ENCODE measurements at places on chromosomes 1 and 21.
A peak's percentile ranks its signal among the peaks of the same experiment; 100 is the strongest.

GRCh38 chr21:45417951-45418300 lies 13.0 kb downstream of the COL18A1 start:
- no peak for DNase-seq

GRCh38 chr1:15124362-15125100 lies 29.0 kb upstream of the TMEM51 start:
- DNase-seq = no peak

DNA sequence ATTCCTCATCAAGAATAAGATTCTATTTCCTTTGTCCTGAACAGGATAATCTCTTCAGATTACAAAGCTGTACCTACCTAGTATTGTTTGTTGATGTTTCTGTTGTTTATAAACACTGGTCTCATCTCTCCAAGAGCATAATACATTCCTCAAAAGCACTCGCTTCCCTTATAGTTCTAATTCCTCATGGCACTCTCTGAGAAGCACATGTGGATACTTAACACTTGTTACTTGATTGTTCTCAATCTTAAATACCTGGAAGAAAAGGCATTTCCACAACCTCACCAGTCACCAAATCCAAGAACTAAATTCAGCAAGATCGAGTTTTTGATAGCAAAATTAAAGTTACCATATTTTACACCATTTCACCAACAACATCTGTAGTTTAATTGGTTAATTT lies 145.9 kb upstream of the DUSP10 start:
- DNase-seq = no peak

GRCh38 chr1:6391951-6392808 lies 1.4 kb downstream of the ACOT7 start:
- DNase-seq = peak; percentile 58

- no peak for DNase-seq
These were observed 2.1 kb upstream of the FTCD start for GRCh38 chr21:46157396-46157986.

DNA sequence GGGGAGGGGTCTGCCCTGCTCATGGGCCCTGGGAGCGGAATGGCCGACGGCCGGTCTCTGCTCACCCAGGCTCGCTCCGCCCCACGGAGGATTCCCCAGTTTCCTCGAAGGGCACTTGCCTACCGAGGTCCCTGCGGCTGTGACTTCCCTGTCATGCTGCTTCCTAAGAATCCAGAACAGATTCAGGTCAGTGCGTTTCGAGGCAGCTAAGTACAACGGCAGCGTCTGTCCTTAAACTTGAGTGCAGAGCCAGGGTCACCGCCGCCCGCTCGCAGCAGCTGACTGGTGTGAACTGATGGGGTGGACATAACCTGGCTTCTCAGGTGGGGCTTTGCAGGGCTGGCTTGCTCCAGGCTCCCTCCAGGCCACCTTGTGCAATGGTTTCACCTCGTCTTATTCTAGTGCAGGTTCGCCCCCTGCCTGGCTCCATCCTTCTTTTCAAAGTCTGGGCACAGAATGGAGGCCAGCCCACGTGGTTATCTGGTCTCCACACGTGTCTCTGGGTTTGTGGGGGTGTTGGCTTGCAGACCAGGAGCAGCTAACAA lies 7.6 kb upstream of the C1orf174 start:
- no peak for DNase-seq

DNA sequence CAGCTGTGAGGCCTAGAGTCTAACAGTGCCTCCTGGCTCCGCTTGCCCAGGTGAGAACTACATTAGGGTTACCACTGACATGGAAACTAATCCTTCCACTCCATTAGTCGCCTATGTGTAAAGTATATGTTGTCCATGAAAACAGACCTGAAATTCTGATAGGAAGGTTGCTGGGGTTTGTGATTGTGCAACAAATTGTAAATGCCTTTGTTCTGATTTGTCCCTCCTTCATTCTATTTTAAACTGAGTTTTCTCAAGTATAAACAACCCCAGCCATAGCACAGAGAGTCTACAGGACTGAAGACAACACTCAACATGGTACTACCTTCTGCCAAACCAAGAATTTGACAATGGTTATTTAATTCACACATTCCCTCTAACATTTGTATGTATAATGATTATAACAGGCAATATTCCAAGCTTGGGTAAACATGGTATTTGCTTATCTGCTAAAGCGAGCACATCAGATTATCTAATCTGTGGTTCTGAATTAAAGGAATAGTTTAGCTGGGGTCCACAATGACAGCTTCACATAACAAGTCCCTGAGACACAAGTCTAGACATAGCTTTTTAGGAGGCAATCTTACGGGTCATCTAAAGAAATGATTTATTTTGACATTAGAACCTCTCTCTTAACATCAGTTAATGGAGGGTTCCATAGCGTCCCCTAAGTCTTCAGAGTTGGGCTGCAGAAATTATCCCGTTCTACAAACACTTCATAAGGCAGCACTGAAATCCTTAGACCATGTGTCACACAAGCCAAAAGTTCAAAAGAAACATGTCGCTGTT lies 633.0 kb downstream of the SMYD3 start:
- no peak for DNase-seq

GRCh38 chr1:152001631-152002584 lies 8.2 kb upstream of the S100A10 start:
- peak; percentile 89 for DNase-seq

DNA sequence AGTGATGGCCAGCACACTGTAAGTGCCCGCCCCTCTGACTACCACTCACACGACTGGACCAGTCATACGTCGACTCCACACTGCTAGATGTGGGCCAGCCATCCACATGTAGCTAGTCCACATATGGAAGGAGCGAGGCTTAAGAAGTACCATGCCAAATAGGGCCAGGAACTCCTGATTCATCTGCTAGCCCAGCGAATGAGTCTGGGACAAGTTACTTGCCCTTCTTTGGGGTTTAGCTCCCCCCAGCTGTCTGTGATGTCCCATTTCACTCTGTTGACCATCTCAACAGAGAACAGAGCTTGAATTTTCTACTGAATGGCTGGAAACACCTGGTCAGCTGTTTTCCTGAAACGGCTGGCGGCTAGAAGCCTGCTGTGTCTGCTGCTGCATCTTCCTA lies 5.8 kb downstream of the CSRP1 start:
- DNase-seq = no peak

- DNase-seq = peak; percentile 27
These were observed 22.0 kb downstream of the MRPL37 start for GRCh38 chr1:54221867-54222484.

DNA sequence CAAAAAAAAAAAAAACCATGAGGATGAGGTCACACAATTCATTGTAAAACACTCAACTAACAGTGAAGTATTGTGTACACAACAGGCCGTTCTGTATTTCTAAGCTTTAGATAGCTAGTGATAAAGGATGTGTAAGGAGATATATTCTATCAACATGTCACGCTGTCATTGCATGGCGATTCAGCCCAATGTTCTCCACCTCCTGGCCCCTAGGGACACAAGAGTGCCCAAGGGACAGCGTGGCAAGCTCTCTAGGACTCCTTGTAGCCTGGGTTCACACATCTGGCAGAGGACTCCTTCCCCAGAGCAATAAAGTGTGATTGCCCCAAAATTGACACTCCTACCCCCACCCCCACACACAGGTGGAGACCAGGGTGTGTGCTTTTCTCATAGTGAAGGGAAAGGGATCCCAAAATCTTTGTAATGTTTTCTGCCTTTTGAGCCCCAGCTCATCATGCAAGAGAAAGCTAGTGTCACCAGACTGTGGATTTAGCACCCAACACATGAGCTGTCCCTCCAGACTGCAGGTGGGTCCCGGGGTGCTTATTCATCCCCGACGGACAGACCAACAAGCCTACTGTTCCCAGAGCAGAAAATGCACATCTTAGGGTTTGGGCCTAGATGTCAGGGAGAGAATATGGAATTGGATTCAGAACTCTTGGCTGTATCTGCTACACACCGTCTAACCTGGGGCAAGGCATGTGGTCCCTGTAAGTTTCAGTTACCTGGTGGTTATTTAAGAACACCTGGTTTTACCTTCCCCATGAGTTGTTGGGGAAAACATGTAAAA lies 11.5 kb downstream of the TMPRSS3 start:
- DNase-seq = peak; percentile 86

- no peak for DNase-seq
These were observed 14.4 kb downstream of the PHLDA3 start for GRCh38 chr1:201454608-201455007.

GRCh38 chr1:243734308-243734695 lies 115.7 kb downstream of the AKT3 start:
- no peak for DNase-seq

GRCh38 chr1:78658901-78659300 lies 9.3 kb downstream of the IFI44 start:
- no peak for DNase-seq
